ENCODE measurements at places on chromosomes 16 and 17. TPM values are rescaled to one million over a fixed set of nuclear protein-coding genes. Genes with fewer than 3 reads are reported as not detected.
A peak's percentile ranks its signal among the peaks of the same experiment; 100 is the strongest.

Gene CHST4
- total RNA-seq = not detected

Gene PITPNC1
- 58.7 TPM for total RNA-seq

Gene GCGR
- total RNA-seq = not detected

Gene KRT36
- total RNA-seq = not detected

Gene CALB2
- not detected for total RNA-seq

Gene BAIAP3
- total RNA-seq = 0.10 TPM

Gene TEX14
- total RNA-seq = 0.24 TPM

Gene KRTAP1-1
- total RNA-seq = not detected

Gene SNN
- 12.0 TPM for total RNA-seq

DNA sequence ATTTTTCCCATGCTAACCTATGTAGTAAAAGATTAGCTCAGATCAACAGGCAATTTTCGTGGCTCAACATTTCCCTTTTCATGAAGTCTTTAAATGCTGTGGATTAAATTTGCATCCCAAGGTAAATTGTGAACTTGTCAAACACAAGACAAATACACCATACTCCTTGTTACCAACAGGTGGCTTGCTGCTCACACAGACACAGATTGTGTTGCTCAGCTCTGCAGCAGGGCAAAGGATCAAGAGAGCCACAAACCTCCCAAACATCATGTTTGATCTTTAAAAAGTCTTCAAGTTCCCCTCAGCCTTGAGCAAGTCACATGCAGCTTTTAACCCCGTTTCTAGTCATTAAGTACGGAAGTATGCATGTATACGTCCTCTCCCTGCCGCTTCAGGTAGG, 119.6 kb upstream of the CNTNAP4 start:
- DNase-seq = no peak

DNA sequence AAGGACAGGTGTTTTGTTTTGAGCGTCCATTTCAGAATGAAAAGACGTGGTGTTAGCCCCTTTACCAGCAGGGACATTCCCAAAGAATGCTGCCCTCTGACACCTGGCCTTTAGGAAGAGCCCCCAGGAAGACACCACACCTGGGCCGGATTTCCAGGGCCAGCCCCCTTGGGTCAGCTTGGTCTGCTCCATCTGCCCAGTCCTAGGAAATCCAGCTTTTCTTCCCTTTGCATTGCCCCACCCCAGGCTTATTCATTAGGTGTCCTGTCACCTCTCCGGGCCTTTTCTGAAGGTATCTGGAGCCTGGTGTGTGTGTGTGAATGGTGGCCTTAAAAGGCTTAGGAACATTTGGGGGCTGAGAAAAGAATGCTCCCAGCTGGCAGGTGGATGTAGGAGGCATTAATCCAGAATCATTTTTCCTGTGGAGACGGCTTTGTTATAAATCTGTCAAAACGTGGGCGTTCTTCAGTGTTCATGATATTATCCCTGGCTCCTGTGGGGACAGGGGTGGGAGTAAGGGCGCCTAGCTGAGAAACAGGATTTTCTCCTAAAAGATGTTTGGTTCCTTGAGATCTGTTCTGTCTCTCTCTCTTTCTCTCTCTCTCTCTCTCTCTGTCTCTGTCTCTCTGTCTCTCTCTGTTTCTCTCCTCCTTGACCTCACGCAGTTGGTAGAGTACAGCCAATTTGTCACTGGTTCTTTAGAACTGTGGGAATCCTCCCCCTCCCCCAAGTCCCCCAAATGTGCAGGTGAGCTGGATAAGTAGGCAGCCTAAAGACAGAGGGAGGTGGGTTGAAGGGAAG, 84.0 kb downstream of the NTN1 start:
- DNase-seq = no peak

DNA sequence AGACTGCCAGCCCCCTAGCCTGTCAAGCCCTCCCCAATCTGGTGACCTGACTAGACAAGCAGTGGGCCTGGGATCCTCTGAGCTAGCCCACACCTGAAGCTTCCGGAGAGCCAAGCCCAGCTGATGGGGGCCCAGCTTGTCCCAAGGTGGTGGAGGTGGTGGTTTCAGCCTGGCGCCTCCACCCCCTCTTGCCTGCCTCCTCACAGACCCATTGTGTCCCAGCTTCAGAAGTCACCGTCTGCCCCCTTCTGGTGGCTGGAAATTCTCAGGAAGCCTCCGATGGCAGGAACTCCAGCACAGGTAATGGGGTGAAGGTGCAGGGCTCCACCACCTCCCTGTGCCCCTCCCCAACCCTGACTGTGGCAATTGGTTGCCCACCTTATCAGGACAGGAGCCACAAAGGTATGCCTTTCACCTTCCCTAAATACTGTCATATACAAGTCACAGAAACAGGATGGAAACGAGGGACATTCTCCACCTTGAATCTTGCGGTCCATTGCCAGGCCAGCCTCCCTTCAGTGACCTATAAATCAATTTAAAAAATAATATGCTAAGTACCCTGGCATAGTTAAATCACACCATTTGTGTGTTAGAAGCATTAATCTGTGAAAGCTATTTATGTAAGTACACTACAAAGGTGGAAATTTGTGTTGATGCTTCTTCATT, 66.0 kb upstream of the ZNF423 start:
- DNase-seq = peak; percentile 70

GRCh38 chr17:50430821-50431618, 5.0 kb downstream of the ACSF2 start:
- no peak for DNase-seq

- no peak for DNase-seq
Observed at GRCh38 chr17:2542456-2542855, 30.8 kb upstream of the METTL16 start.

- no peak for DNase-seq
Observed at GRCh38 chr17:48162306-48162934, 54.9 kb downstream of the SNX11 start.

DNA sequence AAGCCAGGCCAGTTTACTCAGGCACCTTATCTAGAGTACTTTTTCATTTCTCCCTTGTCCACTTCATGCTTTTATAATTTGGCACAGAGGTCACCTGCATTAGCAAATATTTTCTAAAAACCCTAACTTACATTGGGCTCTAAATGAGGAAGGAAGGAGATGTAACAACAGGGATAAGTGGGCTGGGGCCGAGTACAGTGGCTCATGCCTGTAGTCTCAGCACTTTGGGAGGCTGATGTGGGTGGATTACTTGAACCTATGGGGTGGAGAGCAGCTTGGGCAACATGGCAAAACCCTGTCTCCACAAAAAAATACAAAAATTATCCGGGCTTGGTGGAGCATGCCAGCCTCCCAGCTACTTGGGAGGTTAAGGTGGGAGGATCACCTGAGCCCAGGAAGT, 55.9 kb downstream of the TMEM100 start:
- DNase-seq = no peak

DNA sequence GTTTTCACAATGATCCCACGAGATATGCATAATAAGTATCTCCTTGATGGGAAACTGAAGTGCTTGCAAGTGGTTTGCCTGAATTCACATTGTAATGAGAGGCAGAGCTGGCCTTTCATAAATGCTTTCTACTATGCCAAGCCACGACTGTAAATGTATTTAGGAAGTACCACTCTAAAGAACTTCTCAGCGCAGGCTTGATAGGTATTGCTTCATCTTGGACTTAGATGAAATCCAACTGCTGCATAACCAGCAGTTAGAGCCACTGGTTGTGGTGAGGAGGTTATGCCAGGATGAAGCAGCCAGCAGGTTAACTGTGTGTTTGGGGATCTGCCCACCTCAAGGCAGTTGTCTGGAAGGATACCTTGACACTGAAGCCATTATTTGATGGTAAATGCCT, 26.8 kb downstream of the MARCHF10 start:
- DNase-seq = no peak

DNA sequence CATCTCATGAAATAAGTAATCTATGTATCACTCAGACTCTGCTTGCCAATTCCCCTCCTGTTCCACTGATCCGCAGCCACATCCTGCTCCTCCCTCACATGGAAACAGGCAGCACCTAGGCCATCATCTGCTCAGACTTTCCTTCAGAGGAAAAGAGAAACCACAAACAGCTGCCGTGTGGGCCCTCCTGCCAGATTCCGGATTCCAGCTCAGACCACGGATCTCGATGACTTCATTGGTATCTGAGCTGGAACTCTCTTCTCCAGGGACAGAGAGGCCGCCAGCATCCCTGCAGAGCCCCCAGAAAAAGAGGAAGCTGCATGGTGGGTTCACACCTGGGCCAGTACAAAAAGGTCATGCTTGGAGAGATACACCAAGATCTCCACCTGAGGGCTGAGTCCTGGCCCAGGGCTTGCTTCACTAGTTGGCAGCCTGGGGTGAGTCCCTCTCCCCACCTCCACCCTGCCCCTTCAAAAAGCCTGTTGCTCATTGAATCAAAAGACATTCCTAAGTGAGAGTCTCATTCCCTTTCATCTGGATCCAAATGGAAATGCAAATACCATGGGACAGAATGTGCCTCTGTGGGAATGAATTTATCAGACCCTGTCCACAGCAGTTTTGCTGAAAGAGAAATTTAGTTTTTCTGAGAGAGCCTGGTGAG, 47.2 kb downstream of the HOXB1 start:
- DNase-seq = peak; percentile 53

DNA sequence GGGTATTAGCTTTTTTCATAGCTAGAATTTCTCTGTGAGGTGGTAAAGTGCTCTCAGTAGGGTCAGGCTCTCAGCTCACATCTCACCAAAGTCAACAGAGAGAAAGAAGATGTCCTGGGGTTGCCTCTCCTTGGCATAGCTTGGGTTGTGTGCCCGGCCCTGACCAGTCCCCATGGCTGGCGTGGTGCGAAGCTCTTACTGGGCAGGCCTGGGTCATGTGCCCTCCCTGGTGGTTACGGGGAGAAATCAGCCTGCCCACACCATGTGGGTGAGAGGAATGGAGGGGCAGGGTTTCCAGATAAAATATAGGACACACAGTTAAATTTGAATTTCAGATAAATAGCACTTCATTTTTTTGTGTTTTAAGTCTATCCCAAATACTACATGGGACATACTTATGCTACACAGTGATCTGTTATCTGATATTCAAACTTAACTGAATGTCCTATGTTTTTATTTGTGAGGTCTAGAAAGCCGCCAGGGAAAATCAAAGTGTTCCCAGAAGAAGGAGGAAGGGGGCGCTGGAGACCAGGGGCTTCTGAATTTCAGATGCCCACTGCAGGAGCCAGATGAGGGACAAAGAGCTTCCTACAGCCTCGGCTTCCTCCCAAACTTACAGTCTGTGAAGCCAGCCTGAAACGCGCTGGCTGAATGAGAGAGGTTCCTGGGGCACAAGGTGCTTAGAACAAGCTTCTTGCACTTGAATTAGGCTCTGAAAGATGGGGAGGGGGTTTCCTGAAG, 45.4 kb downstream of the NKD1 start:
- DNase-seq = no peak

- DNase-seq = no peak
Observed at GRCh38 chr17:70523426-70523825, 354.1 kb downstream of the KCNJ2 start.

GRCh38 chr17:82055965-82056728, 4.4 kb downstream of the GPS1 start:
- DNase-seq = no peak

- no peak for DNase-seq
Observed at GRCh38 chr17:81805707-81806460, 1.9 kb downstream of the GCGR start.

DNA sequence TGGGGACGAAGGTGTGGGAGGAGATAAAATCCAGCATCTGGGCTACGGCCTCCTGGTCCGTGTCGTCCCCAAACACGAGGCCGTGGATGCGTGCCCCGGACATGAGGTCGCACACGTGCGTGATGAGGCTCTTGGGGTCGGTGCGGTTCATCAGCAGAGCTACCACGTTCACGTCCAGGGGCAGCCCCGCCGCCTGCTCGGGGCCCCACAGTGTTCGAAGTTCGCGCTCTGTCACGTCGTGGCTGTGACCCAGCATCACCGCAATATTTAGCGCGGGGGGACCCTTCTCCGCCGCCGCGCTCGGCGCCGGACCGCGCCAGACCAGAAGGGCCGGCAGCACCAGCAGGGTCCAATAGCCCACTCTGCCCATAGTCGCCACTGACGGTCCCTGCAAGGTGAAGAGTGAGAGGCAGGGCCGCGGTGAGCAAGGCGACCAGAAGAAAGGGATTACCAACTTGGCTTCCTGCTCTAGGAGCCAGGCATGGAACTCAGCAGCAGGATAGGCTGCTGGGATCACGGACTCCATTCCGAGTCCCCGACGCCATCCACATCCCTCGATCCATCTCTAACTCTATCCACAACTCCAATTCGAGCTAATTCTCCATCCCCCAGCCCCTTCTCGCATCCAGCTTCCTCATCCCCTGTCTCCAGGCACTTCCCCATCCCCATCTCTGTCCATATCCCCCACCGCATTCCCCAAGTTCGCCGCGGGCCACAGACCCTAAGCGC, 2.0 kb downstream of the GRIN2A start:
- no peak for DNase-seq

- DNase-seq = no peak
Observed at GRCh38 chr16:62977876-62978275, 941.6 kb upstream of the CDH8 start.

GRCh38 chr17:41392278-41392677, 5.1 kb downstream of the KRT31 start:
- no peak for DNase-seq

DNA sequence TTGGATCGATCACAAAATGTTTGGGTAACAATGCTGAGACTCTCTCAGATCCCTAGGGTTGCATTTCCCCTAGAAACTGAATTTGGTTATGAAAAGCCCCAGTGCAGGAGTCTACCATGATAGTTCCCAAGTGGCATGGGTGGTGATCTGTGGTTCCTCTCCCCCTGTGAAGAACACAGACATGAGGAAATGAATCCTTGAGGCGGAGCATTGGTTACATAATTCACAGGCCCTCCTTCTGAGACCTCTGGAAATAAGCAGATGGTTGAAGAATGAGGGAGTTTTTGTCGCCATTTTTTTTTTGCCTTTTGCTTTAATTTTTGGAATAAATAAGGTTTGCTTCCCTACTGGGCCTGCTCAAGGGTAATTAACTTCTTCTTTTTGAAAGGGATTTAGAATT, 597.0 kb upstream of the RBFOX1 start:
- DNase-seq = no peak

DNA sequence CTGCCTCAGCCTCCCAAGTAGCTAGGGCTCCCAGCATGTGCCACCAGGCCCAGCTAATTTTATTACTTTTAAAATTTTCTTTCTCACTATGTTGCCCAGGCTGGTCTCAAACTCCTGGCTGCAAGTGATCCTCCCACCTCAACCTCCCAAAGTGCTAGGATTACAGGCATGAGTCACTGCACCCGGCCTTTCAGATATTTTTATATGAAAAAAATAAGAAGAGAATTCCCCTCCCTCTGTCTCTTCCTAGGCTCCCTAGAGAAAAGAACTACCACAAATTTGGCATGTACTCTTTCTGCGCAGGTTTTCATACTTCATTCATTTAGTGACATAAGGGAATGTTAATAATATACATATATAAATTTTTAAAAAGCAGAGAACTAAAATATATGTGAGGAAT, 21.7 kb upstream of the SMURF2 start:
- no peak for DNase-seq

- DNase-seq = no peak
Observed at GRCh38 chr17:15181333-15181732, 83.8 kb downstream of the PMP22 start.

- no peak for DNase-seq
Observed at GRCh38 chr17:8420041-8420934, 15.4 kb upstream of the NDEL1 start.

- no peak for DNase-seq
Observed at GRCh38 chr17:66967837-66968543, 3.5 kb downstream of the CACNG4 start.
